ENCODE measurements at places on chromosomes 2 and 18. TPM values are rescaled to one million over a fixed set of nuclear protein-coding genes. Genes with fewer than 3 reads are reported as not detected.

- no peak for DNase-seq
Measured at GRCh38 chr2:32564417-32565035, 63.3 kb upstream of the TTC27 start.

Gene MAPRE3
- 0.95 TPM for total RNA-seq

Gene RNF144A
- 76.9 TPM for total RNA-seq

GRCh38 chr2:79929624-79930023, 374.9 kb downstream of the LRRTM1 start:
- DNase-seq = no peak

Gene RTP5
- not detected for total RNA-seq
